IPS DF 6.9 (cell line): ENCODE measurements at places on chromosomes 2 and 18.

DNA sequence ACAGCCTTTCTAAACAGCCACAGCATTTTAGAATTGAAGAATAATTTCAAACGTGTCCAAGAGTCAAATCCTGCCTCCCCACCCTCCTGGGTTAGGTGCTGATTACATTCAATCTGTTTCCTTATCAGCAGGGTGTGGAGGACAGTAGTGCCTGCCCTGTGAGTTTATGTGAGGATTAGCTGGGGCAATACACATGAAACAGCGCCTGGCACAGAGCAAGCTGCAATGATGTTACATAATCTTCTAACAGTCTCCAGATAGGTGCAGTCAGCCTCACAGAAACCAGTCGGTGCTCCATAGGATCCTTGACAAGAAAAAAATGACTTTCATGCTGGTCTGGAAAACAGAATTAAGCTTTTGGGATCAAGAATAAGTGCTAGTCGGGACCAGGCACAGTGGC lies 91.7 kb upstream of the ITGA6 start:
- no peak for DNase-seq

- no peak for DNase-seq
Observed at GRCh38 chr2:69914950-69915945, at the start of gene MXD1. Gene MXD1, plus strand, starts transcription at chr2:69915109. Its CDS starts 222 bp downstream, at chr2:69915331.

DNA sequence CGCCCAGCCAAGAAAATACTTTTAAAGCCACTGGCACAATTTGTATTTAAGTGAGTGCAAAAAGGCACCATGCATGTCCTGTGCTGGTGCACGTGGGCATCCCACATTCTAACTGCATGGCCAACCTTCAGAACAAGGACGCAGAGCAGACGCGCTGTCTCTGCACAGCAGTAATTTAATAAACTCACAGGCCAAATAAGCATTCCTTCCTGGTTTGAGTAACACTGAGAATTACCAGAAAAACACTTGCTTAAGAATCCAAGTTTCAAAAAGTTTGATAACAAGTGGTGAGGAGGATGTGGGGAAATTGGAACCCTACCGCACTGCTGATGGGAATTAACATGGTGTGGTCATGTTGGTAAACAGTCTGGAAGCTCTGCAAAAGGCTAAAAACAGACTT lies 38.7 kb downstream of the RPL31 start:
- no peak for DNase-seq

DNA sequence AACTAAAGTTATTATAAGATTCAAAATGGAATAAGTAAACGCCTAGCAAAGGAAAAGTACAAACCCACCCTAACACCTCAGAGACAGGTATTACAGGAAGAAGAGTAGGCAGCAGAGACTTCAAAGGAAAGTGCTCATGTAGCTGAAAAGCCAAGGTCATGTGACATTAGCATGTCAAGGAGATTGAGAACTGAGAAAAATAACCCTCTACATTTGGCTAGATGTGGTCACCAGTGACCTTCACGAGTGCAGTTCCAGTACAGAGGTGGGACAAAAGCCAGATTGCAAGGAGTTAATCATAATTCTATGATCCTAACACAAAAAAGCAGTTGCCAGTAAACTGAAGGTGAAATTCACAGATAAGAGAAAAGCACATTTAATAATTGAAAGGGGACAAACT lies 252.7 kb downstream of the ZEB2 start:
- DNase-seq = no peak

GRCh38 chr18:58391932-58392323 lies 237.0 kb downstream of the ALPK2 start:
- DNase-seq = no peak

- DNase-seq = no peak
Observed at GRCh38 chr18:45119876-45120275, 439.2 kb downstream of the SETBP1 start.

- no peak for DNase-seq
Observed at GRCh38 chr2:31893094-31893493, 117.7 kb downstream of the MEMO1 start.
